ENCODE measurements at places on chromosomes 4 and X.

- no peak for DNase-seq
Observed at GRCh38 chr4:155119006-155119405, 89.4 kb upstream of the NPY2R start.

DNA sequence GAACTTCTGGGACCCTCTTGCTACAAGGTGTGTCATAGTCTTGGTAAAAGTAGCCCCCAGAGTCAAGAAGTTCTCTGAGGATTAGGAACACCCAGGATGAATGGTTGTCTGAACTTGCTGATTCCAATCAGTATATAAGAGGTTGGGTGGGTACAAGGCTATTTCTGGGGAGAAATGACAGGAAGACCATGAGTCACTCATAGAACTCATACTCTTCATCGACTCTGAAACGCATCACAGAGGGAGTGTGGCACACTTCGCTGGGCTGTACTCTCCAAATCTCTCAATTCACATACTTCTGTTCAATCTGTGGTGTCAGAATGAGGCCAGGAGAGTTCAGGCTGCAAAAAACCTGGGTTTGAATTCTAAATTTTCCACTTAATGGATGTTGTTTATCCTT is 193.2 kb upstream of the LEF1 start:
- DNase-seq, result no peak

DNA sequence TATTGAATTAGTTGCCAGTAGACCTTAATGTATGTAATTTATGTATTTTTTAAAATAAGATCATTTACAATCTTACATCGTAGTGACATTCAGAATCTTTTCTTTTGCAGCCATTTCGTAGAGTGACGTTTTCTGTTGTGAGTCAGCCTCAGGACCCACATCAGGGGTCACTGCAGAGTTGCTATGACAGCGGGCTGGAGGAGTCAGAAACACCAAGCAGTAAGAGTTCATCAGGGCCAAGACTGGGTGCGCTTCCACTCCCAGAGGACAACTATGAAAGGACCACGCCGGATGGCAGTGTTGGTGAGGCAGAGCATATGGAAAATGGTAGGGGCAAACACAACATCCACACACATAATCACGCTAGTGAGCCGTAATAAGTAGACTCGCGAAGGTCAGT is 199.9 kb downstream of the PCDH7 start:
- no peak for DNase-seq

DNA sequence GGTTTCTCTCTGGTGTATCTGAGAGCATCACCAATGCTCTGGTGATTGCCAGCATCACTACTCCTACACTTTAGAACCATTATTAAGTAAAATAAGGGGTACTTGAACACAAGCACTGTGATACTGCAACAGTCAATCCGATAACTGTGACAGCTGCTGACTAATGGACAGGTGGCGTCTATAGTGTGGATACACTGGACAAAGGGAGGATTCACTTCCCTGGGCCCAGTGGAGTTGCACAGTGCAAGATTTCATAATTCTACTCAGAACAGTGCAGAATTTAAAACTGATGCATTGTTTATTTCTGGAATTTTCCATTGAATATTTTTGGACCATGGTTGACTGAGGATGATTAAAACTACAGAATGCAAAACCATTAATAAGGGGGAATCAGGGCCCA is 97.8 kb downstream of the SHROOM3 start:
- no peak for DNase-seq

GRCh38 chr4:2333916-2334644 is 72.2 kb upstream of the MXD4 start:
- DNase-seq, result no peak

DNA sequence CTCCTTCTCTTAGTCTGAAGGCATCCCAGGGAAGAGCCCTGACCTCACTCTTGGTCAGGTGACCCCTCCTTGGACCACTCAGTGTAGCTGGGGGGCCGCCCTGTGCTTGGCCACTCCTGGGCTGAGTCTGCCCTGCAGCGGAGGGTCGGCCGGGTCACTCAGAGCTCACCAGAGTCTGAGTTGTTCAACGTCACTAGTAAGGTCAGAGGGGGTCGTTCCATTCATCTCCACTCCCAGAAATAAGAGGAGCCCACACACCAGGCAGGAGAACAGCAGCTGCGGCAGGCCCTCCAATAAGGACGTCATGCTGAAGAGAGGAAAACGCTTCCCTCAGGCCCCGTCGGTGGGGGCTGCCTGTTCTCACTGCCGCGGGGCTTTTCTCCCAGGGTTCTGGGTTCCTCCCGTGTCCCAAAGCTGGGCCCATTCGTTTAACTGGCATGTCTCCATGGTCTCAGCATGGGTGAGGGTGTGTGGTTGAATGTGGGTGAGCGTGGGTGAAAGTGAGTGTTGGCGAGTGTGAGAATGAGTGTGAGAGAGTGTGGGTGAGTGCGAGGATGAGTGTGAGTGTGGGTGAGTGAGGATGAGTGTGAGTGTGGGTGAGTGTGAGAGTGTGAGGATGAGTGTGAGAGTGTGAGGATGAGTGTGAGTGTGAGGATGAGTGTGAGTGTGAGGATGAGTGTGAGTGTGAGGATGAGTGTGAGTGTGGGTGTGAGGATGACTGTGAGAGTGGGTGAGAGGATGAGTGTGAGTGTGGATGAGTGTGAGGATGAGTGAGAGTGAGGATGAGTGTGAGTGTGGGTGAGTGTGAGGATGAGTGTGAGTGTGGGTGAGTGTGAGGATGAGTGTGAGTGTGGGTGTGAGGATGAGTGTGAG is 47.7 kb downstream of the ING2 start:
- DNase-seq, result no peak

DNA sequence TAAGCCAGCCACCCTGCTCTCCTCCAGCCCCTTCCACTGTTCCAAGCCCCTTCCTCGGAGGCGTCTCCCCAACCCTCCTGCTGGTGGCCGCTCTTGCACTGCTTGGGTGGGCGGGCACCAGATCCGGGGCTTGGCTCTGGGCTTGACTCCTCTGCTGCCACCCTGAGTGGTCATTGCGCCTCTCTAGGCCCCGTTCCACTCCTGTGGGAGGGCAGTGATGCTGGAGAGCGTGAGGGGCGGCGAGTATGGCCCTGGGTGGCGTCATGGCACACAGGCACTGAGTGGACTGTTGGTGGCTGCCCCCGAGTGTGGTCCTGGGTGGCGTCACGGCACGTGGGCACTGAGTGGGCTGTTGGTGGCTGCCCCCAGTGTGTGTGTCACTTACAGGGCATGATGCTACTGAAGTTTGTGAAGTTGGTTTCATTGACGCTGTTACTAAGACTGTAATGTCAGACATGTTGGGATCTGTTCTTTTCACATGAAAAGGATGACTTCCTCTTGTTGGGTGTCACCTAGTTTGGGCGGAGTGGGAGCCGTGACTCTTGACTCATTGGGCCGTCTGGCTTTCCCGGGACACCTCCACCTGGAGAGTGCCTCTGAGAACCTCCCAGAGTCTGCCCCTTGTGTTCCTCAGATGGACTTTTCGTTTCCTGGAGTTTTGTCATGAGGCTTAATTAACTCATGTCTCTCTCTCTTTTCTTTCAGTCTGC is 55.9 kb upstream of the HGFAC start:
- no peak for DNase-seq

GRCh38 chrX:16316331-16316730 is 149.1 kb downstream of the MAGEB17 start:
- DNase-seq, result no peak

DNA sequence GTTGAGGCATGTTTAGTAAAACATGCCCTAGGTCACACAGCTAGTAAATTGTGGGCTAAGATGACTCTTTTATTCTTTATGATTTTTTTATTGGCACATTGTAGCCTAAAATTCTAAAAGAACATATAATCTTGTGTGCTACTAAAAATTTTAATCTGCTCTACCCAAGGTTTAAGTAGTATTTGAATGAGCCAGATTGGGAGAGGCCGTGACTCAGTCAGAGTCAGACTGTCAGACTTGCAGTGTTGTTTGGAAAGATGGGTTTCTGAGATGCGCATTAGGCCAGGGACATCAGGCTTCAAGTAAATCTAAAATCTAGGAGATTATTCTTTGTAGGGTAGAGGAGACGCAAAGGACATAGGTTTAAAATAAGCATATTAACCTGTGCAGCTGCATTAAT is 30.7 kb upstream of the TMPRSS11E start:
- DNase-seq, result no peak

- DNase-seq, result no peak
Observed at GRCh38 chr4:73070074-73070390, 516 bp upstream of the COX18 start.

GRCh38 chrX:70026112-70026850 is 23.5 kb downstream of the AWAT2 start:
- DNase-seq, result no peak

DNA sequence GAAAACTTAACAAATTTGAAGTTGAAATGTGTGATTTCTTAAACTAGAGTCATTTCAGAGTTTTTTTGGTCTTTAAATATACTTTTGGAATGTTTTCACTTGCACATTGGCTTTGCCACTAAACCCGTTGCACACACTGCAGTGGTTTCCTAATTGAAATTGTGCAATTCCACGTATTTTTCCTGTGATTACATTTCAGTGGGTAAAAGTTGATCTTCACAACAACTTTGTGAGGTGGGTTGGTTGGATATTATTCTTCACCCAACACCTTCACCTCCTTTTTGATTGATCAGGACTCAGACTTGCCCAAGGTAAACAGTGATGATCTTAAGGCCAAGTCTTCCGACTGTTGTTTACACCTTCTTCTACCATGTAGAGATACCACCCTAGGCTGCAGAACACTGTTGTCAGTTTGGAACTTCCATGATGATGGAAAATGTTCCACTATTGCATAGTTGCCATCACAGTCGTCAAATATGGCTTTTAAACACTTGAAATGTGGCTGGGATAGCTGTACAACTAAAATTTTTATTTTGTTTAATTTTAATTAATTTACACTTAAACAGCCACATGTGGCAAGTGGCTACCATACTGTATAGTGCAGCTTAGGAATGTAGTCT is 13.7 kb downstream of the SEPTIN11 start:
- DNase-seq, result no peak

Data from substantia nigra (tissue), 51 donors.